ENCODE measurements at places on chromosomes 2 and 18.

GRCh38 chr18:36903215-36903928 is 74.4 kb downstream of the KIAA1328 start:
- DNase-seq, result no peak

GRCh38 chr18:58541146-58541788 is 87.6 kb downstream of the ALPK2 start:
- DNase-seq, result no peak

- no peak for DNase-seq
Measured at GRCh38 chr2:190860985-190861680, 19.5 kb upstream of the GLS start.

DNA sequence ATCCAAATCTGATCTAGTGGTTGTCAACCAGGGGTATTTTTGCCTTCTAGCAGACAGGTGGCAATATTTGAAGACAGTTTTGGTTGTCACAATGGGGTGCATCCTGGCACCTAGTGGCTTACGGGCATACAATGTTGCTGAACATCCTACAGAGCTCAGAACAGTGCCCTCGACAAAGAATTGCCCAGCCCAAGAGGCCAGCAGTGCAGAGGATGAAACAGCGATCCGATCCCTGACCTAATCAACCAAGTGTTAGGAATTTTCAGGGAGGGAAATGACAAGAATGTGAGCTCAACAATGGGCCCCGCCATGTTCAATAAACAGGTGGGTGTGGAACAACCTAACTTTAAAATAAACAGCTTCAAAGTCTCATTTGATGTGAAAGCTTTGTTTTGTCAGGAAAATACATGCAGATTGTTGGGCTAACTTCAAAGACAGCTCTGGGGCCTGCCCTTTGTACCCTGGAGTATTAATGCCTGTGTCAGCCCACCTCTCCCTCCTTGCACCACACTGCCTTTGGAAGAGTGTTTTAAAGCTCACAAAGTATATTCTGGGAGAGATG is 22.5 kb upstream of the SCYGR5 start:
- no peak for DNase-seq

DNA sequence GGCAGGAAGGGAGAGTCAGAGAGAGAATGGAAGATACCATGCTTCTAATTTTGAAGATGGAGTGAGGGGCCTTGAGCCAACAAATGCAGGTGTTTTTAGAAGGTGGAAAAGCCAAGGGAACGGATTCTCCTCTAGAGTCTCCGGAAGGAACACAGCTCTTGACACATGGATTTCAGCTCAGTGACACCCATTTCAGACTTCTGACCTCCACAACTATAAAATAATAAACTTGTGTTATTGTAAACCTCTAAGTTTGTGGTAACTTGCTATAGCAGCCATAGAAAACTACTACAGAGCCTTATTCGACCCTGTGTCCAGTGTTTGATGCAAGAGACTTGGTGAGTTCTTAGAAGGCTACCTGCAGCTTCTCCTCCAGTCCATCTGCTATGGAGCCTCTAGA is 7.8 kb downstream of the IL1F10 start:
- DNase-seq, result no peak

DNA sequence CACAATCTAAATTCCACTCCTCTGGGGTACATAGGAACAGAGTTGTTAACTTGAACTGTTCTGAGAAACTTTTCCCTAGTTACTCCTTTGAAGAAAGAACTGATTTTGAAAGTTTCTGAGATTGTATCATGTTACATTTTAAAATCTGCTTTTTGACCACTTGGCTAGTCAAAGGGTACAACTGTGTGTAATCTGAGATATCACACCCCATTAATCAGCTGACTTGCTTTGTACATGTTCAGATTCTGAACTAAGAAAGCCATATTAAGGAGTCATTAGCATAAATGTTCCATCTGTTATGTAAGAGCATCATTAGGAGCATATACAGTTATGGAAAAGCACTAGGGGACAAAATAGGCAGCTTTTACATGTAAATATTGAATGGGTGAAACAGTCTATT is 3.8 kb upstream of the WDR35 start:
- DNase-seq, result no peak

DNA sequence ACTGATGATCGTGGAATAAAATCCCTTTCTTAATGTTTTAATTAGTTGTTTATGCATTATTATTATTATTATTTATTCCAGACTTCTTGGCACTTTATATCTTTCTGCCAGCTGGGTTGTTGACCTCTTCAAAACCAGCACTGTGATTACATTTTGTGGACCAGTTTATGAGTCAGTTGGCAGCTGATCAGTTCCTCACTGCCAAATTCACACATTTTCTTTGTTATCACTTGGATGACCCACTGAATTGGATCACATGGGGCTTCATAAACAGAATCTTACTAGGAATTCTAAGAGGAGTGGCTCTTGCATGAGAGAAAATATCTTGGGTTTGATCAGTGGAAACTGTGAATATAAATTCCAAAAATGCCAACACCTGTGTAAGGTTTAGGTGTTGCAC is 321.8 kb upstream of the SPRED2 start:
- DNase-seq, result no peak

- no peak for DNase-seq
Measured at GRCh38 chr2:19881908-19882265, 19.9 kb downstream of the TTC32 start.

- DNase-seq, result no peak
Measured at GRCh38 chr18:9575558-9575957, 38.8 kb downstream of the PPP4R1 start.

DNA sequence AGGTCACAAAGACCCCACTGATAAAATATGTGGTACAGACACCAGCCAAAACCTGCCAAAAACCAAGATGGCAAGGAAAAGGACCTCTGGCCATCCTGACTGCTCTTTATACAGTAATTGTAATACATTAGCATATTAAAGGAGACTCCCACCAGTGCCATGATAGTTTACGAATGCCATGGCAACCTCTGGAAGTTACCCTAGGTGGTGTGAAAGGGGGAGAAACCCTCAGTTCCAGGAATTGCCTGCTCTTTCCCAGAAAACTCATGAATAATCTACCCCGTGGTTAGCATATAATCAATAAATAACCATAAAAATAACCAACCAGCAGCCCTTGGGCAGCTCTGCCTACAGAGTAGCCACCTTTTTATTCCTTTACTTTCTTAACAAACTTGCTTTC is 129.8 kb upstream of the EPB41L3 start:
- DNase-seq, result no peak

All from activated CD4-positive, CD25-positive, alpha-beta regulatory T cell treated with anti-CD3 and anti-CD28 coated beads, Interleukin-2, amount 50 U/mL, for 72 hours (primary cell).